Heart left ventricle (tissue), 16 donors: ENCODE measurements at places on chromosomes 1 and 21.
A peak's percentile ranks its signal among the peaks of the same experiment; 100 is the strongest.

DNA sequence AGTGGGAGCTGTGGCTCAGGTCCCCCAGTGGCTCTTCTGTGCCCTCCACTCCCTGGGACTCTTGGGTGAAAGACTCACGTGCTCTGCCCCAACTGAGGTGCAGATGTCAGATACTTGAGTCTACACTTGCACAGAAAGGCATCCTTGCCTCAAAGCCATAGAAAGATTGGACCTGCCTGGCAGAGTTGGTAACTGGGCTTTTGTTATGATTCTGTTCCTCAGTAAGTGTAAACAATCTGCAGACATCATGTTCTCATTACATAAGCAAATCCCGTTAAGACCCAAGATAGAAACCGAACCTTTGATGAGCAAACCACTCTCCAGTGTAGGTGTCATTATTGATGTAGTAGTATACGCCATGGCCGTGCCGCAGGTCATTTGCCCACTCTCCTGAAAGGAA is 10.0 kb downstream of the RSPH1 start:
- no peak for DNase-seq

- no peak for DNase-seq
These were observed 4.8 kb downstream of the TSNAX start for GRCh38 chr1:231533240-231533639.

- DNase-seq = peak; percentile 86
These were observed 11.4 kb upstream of the CFAP126 start for GRCh38 chr1:161379071-161379470.

- DNase-seq = no peak
These were observed 56.9 kb downstream of the KRTAP19-8 start for GRCh38 chr21:30981403-30981802.

- no peak for DNase-seq
These were observed 17.1 kb upstream of the PRRC2C start for GRCh38 chr1:171468120-171468750.

GRCh38 chr1:192476802-192477298 is 98.7 kb upstream of the RGS1 start:
- DNase-seq = peak; percentile 25

DNA sequence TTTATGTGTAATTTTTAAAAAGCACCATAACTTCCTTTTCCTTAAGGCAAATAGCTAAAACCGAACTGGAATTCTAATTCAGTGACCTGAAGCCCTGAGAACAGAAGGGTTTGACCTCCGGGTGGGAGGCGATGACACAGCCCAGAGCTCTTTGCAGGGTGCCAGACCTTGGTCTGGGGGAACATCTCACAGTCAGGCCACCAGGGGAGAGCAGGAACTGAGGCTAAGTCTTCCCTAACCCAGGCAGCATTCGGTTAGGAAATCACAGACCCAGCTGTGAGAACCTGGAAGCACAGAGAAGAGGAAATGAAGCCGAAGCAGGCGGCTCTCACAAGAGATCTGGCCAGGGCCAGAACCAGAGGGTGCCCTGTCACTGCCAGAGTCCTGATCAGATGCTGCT is 444.8 kb downstream of the TTLL7 start:
- DNase-seq = no peak

GRCh38 chr1:196623079-196623478 is 14.8 kb upstream of the KCNT2 start:
- DNase-seq = no peak

- no peak for DNase-seq
These were observed 90.0 kb upstream of the LRRN2 start for GRCh38 chr1:204775546-204775945.

- no peak for DNase-seq
These were observed 7.6 kb upstream of the SNX27 start for GRCh38 chr1:151604291-151604690.

GRCh38 chr1:71770121-71770520 is 512.2 kb downstream of the NEGR1 start:
- DNase-seq = no peak

- no peak for DNase-seq
These were observed 754.0 kb upstream of the ADGRL4 start for GRCh38 chr1:79760531-79760930.

- no peak for DNase-seq
These were observed 4.4 kb downstream of the ST7L start for GRCh38 chr1:112614460-112615065.

- DNase-seq = no peak
These were observed 34.8 kb upstream of the MAN1C1 start for GRCh38 chr1:25581764-25582163.

DNA sequence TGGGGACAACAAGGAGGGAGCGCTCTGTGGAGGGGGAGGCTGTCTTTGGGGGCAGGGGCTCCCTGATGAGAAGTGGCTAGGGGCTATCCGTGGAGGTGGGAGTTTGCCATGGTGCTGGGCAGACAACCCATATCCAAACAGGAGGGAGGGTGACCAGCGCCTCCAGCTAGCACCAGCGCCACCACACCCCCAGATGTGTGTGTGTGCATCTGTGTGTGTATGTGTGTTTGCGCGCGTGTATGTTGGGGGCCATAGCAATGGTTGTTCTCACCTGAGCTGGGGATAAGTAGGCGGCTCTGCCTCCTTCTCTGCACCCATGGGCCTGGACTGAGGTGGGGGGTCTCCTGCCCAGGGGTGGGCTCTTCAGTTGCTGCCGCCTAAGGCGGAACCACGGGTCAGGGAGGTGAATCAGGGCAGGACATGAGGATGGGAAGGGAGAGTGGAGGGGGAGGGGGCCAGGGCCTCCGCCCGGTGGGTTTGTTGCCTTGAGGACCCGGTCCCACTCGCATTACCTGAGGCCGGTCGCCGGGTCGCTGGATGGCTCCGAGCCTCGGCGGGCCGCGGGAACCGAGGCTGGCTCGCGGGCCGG is 345 bp downstream of the HPCAL4 start:
- DNase-seq = no peak
